ENCODE measurements at places on chromosomes 13 and 19.

- peak; percentile 69 for DNase-seq
These were observed 2.7 kb downstream of the WDR88 start for GRCh38 chr19:33134571-33135041.

DNA sequence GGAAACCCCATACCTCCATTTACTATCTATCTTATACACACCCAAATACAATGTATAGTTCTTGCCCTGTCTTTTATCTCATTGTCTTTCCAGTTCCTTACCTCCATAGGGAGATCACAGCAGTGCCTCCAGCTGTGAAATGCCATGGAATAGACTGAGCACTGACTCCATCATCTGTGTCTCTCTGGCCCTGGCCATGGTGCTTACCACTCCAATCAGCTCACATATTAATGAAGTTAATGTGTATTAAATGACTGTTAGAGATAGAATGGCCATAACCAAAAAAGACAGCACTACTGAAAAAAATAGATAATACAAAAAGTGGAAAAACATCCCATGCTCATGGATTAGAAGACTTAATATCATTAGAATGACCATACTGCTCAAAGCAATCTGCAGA is 240.4 kb upstream of the SOX21 start:
- no peak for DNase-seq

DNA sequence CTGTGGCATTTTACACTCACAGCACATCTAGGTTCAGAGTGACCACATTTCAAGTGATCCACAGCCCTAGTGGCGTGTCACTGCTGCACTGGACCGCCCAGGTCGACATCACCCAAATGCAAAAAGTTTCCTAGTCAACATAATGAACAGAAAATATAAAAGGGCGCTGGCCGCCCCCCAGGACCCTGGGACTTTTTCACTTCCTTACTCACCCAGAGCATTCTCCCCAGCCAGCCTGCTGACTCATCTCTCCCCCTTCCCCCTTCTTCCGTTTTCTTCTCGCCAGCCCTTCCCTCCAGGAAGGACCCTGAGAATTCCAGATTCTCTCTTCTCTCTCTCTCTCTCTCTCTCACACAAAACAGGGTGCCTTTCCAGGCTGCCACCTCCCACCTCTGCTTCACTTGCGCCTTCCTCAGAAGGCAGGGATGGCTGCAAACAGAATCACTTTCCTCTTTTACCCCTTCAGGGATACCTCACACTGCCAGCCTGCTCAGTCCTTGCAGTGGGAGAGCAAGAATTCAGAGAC is 21.0 kb upstream of the GRWD1 start:
- peak; percentile 65 for DNase-seq

- no peak for DNase-seq
These were observed 46.0 kb downstream of the DNM2 start for GRCh38 chr19:10763828-10764339.

GRCh38 chr13:93926425-93926824 is 553.1 kb downstream of the DCT start:
- DNase-seq: no peak

DNA sequence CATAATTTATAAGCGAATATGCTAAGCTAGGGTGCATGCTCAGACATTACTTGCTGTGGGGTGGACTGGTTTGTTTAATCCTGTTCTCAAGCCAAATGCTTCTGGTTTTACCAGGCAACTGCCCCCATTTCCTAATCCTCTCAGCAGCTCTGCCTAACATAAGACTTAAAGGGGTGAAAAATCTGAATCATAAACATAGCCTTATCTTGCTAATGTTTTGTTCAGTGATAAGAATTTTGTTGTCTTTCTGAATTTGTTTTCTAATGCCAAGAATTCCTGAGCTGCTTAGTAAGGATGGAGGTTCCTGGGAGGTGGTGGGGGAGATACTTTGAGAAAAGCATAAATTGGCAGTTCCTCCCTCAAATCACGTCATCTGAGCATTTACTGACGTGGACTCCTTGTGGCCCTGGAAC is 42.7 kb downstream of the ING1 start:
- no peak for DNase-seq

DNA sequence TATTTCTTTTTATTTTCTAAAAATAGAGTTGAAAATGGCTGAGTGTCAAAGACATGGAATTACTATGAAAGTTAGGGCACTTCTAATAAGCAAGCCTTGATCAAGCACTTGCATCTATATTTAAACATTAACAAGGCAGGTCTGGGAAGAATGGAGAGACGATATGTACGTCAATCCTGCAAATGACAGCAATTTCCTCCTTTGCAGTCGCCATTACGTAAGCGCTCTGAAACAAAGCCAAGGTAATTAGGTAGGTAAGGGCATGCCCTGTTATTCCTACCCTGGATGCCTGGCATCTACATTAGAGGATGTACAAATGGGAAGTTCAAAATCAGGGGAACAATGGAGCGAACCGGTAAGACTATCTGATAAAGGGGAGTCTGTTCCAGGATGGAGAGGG is 664.0 kb upstream of the ARGLU1 start:
- no peak for DNase-seq

- DNase-seq: no peak
These were observed 1348.6 kb upstream of the SLC10A2 start for GRCh38 chr13:104414771-104415170.

DNA sequence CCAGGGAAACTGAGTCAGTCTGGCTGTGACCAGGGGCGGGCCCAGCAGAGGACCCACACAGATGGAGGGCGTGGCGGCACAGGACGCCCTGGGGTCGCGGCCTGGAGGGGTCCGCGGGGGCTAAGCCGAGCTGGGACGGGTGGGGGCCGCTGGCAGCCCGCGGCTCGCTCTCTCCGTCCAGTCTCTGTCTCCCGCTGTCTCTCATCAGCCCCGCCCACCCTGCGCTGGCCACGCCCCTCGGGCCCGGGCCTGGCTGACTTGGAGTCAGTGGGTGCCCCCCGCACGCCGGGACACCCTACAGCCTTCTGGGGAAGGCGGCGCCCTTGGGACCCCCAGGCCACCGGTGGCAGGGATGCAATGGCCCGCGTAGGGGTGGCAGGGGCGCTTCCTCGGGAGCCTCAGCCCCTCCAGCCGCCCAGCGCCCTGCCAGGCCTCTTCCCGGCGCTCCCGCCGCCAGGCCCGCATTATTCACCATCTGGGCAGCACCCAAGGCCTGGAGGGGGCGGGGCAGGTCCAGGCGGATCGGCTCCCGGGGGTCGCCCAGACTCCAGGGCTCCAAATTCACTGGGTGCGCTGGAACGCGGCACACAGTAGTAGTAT is at the start of gene TBXA2R:
TBXA2R (minus strand) TSS at position 186 of the 600 bp plus-strand sequence. CDS start 6,241 bp downstream, outside the sequence.
- DNase-seq: peak; percentile 91

GRCh38 chr13:28744091-28744536 is 25.3 kb upstream of the SLC46A3 start:
- no peak for DNase-seq

Measured in GM20000 (cell line).